CD4-positive, alpha-beta T cell (primary cell): ENCODE measurements at places on chromosomes 11 and 22. TPM values are rescaled to one million over a fixed set of nuclear protein-coding genes. Genes with fewer than 3 reads are reported as not detected.

The LRP4 gene
- total RNA-seq: not detected

The RTL10 gene
- total RNA-seq: 24.7 TPM

The PHLDA2 gene
- total RNA-seq: 1.1 TPM

The ATF4 gene
- 358 TPM for total RNA-seq

The CLTCL1 gene
- total RNA-seq: 1.5 TPM

The SERHL2 gene
- 0.69 TPM for total RNA-seq

The SLC29A2 gene
- total RNA-seq: 9.7 TPM

The GGTLC3 gene
- total RNA-seq: 0.58 TPM

The TMEM132A gene
- not detected for total RNA-seq

The CD248 gene
- 3.3 TPM for total RNA-seq

The C11orf86 gene
- not detected for total RNA-seq

The MFRP gene
- total RNA-seq: not detected

The FZD4 gene
- total RNA-seq: not detected

The MUC5AC gene
- total RNA-seq: not detected

The IGSF22 gene
- 4.0 TPM for total RNA-seq
